ENCODE measurements at places on chromosomes 1 and 21.

DNA sequence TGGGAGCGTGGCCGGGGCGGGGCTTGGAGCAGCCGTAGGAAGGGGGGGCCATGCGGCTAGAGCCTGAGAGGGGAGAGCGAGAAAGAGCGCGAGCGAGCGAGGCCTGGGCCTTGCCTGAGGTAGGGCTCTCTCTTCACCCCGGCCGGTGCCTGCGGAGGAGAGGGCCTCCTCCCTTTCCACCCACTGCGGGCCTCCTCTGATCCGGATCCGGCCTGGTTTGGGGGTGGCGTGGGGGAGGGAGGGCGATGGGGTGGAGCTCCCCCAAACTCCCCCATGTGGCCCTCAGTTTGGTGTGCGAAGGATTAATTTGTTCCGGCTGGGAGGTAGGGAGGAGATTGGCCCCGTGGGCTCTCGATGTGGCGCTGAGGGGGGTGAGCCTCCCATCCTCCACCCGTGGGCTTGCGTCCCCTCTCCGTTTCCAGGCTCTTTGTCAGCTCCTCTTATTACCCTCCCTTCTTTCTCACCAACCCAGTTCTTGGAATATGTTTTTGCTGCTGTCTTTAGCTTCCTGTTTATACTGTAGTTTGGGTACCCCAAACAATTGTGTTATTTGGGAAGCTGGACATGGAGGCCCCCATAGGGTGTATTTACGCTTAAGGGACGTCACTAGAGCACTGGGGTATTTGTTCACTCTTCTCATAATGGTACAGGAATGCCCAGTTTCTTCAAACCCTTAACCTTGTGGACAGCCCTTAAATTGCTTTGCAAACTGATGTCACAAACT, 685 bp downstream of the UBAP2L start:
- DNase-seq, result peak; percentile 67

GRCh38 chr1:171258429-171258828, 10.1 kb downstream of the FMO1 start:
- no peak for DNase-seq

- DNase-seq, result no peak
These were observed 130.7 kb upstream of the BMP8A start for GRCh38 chr1:39360731-39361130.

DNA sequence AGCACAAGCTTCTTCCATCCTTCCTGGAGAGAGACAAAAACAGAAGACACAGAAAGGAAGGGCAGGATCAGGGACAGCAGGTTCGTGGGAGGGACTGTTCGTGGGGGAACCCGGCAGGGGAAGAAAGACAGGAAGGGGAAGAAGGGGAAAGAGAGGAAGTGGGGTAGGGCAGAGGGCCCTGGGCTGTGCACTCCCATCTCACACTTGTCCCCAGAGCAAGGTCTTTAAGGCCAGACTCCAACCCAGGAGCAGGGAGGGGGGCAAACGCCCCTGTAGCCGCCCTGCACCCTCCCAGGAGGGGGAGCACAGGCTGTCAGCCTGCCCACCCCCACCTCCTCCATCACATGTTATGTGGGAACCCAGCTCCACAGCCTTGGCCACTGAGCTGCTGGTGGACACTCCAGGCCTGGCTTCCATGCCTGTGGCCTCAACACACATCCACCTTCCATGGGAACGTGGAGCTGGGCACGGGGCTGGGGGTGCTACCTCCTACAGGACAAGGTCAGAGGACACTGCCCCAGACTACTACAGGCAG, 9.3 kb downstream of the SLC19A1 start:
- DNase-seq, result no peak

DNA sequence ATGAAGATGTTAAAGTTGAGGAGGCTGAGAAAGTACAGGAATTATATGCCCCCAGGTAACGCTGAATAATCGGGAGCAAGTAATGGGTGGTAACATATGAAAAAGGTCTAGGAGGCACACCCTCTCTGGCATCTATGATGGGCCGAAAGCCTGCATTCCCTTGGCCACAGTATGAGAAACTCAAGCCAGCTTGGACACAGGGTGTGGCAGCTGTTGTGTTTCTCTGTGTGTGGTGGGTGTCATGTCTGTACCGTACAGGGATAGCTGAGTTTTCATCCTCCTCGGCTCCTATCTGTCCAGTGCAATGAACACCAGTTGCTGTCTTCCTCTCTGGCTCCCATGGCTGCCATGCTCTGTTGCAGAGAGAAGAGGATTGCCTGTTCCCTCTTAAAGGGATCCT, 32.9 kb downstream of the NBPF3 start:
- no peak for DNase-seq

- no peak for DNase-seq
These were observed 20.8 kb upstream of the C1orf159 start for GRCh38 chr1:1136547-1137230.

DNA sequence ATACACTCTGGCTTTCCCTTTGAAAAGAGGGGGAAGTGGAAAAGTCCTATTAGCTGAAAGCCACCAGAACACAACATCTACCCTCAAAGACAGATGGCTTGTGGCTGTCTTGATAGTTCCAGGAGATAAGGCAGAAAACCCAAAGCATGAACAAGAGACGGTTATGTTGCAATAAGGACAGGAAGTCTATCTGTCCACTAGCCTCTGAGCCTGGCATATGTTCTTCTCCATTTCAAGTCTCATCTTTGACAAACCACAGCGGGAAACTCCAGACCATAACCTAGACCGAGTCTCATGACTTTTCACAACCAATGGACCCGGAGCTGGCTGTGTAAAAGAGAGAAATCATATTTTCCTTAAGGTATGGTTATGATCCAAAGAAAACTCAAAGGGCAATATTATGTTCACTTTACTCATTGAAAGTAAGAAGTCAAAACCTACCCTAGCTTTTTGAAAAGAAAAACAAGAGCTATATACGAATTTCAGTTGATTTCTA, 33.8 kb downstream of the DUSP10 start:
- peak; percentile 79 for DNase-seq

DNA sequence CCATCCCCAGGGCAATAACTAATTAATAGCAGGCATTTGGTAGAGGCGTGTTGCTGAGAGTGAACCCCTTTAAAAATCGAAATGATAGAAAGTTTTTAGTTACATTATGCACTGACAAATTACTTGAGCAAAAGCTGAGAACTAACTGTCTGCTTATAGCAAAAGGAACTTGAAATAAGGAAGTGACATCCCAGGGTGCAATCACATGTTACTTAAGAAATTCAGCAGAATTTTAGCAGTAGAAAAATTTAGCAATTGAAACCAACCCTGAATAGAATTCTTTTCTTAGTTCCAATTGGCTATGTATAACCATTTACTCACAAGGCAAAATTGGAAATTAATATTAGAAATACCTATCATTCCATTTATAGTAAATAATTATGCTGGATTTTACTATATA, 139.5 kb upstream of the SAMSN1 start:
- DNase-seq, result peak; percentile 31

- no peak for DNase-seq
These were observed 18.8 kb upstream of the DIP2A start for GRCh38 chr21:46439906-46440305.

- DNase-seq, result no peak
These were observed 58.9 kb downstream of the RHOU start for GRCh38 chr1:228794173-228794572.

GRCh38 chr1:234668577-234668955, 58.6 kb upstream of the IRF2BP2 start:
- no peak for DNase-seq

- no peak for DNase-seq
These were observed 5.2 kb downstream of the APP start for GRCh38 chr21:26165331-26165730.

DNA sequence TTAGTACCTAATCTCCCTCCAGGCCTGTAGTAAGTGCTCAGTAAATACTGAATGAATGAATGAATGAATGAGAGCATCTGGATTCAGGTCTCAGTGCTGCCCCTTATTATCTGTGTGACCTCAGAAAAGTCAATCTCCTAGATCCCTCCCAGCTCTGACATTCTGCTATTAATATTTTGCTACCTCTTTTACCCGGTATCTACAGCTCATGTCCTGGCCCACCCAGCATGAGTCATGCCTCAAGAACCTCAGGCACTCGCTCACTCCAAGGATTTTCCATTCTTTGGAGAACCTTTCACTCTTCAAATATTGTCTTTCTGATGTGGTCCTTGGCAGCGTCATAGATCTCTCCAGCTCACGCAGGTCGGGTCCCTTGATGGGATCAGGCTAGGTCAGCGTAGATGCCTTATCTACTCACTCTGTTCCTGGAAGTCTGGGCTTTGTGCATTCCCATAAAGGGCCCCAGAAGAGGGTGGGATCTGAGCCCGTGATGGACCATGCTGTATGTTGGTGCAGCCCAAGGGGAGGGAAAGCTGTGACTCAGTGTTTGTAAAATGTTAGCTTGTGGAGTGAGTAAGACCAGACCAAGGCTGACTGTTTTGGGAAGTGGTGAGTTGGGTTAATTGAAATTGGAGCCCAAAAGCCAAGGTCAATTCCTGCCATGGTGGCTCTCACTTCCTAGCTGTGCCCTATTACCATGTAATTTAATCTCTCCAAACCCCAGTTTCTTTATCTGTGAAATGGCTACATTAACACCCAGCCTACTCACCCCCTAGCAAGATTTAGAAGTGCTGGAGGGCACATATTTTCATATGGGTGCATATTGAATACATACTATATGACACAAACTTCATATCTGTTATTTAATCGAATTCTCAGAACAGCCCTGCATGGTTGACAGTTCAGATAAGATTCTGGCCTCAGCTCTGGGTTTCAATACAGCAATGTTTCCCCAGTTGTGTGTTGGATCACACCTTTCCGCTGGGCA, 214.1 kb upstream of the USP24 start:
- no peak for DNase-seq

- DNase-seq, result no peak
These were observed 3.9 kb downstream of the KPRP start for GRCh38 chr1:152761609-152762213.

- no peak for DNase-seq
These were observed 908.7 kb downstream of the TTLL7 start for GRCh38 chr1:83090195-83090594.

DNA sequence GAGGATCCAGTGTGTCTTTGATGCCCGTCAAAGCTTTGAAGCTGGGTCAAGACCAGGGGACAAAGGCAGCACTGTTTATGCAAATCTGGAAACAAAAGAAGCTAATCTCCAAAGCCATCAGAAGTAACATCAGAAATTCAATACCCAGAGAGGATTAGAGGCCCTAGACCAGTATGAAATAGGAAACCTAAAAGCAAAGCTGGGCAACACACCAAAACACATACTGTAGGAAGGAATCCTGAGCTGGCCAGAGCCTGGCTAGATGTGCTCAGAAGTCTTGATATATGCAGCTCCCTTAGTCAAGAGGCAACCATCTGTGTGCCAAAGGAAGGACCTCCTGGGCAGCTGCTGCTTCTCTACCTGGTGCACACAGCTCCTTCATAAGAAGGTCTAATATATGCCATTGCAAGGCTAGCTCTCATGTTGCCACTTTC, 12.3 kb downstream of the COLGALT2 start:
- DNase-seq, result no peak

GRCh38 chr1:1531947-1532346, 8.5 kb downstream of the TMEM240 start:
- DNase-seq, result no peak

GRCh38 chr1:207812778-207813511, 61.1 kb downstream of the CD46 start:
- DNase-seq, result no peak

DNA sequence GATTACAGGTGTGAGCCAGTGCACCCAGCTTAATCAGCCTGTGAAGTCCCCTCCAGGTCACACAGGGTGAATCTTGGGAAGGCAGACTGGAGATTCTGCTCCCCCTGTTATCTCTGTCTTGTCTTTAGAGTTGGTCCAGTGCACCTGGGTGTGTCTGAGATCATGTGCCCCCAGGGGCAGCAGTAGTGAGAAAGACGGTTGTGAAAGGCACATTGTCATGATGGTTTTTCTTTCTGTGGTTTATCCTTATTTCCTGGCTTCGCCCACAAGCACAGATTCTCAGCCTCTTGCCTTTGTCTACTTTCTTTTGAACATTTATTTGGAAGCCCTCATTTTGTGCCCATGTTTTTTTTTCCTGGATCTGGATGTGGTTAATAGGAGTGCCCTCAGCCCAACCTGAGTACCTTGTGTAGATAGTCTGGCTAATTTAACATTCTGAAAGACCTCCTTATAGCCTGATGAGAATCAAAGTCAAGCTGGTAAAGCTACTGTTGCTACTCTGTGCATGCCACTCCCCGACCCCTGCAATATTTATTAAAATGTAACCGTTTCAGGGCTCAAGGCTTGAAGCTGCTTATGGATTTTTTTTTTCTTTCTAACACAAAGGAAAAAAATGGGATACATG, 23.7 kb downstream of the UCK2 start:
- DNase-seq, result no peak

- DNase-seq, result no peak
These were observed 10.0 kb upstream of the TRIM62 start for GRCh38 chr1:33191731-33192275.

- no peak for DNase-seq
These were observed 1325.8 kb upstream of the PRMT6 start for GRCh38 chr1:105730701-105731100.

DNA sequence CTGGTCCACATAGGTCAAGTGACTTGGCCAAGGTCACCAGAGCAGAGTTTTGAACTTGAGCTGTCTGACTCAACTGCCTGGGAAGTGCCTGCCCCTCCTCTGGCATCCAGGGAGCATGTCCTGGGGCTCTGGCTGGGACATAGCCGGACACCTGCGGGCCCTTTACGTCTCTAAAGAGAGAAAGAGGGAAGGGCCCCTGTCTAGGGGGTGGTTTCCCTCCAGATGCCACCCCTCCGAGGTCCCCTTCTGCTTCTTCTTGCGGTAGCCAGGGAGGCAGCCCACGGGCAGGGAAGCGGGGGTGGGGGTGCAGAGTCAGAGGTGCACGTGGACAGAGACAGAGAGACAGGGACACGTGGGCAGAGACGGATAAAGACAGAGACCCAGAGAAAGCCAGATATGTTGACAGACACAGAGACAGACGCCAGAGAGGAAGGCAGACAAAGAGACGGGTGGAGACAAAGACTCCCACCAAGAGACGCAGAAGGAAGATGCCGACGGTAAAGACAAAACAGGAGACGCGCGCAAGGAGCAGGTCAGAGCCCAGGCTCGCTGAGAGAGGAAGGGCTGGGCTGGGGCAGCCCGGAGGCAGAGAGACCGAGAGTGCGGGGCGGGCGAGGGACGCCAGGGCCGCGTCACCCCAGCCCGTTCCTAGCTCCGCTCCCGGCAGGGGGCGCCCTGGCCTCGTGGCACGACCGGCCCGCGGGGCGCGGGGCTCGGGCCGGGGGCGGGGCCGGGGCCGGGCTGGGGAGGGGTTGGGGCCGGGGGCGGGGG, 458 bp upstream of the ALPL start:
- peak; percentile 9 for DNase-seq

- DNase-seq, result no peak
These were observed 113.8 kb downstream of the CASZ1 start for GRCh38 chr1:10682449-10683309.

DNA sequence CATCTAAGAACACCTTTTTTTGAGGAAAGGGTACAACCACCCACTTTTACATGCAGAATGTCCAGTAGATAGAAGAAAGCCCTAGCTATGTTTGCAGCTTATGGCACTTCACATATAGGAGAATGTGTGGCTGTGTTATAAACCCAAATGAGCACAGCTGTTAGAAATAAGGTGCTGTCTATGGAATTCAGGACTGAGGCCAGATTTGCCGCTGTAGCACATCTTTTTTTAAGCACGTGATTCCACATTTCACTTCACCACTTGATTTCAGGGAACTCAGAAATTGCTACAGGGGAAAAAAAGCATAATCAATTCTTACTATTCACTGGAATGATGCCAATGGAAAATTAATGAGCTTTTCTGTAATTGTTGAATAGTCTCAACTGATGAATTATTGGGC, 147.2 kb upstream of the ADAMTS5 start:
- no peak for DNase-seq
